B cell (primary cell): ENCODE measurements at places on chromosomes 11 and 22. TPM values are rescaled to one million over a fixed set of nuclear protein-coding genes. Genes with fewer than 3 reads are reported as not detected.

Gene CNTF
- 4.8 and 5.9 TPM in 2 replicates for total RNA-seq

Gene CFAP300
- not detected in 2 replicates for total RNA-seq

Gene UCP2
- 613 and 652 TPM in 2 replicates for total RNA-seq

Gene DEUP1
- total RNA-seq = not detected in 2 replicates

Gene ANGPTL5
- not detected in 2 replicates for total RNA-seq

Gene RPL3
- total RNA-seq = 2,562 and 2,665 TPM in 2 replicates

Gene P2RY6
- 0.25 TPM in 1 of 2 replicates, not detected in the other for total RNA-seq

Gene APOL4
- total RNA-seq = not detected in 2 replicates

Gene CALCA
- not detected in 2 replicates for total RNA-seq

Gene CDC42EP1
- not detected in 2 replicates for total RNA-seq

Gene EMID1
- total RNA-seq = not detected in 2 replicates
